ENCODE measurements at places on chromosomes 11 and 22. TPM values are rescaled to one million over a fixed set of nuclear protein-coding genes. Genes with fewer than 3 reads are reported as not detected.

The IL17REL gene
- not detected for total RNA-seq

The OR5A1 gene
- total RNA-seq, result not detected

The DDTL gene
- not detected for total RNA-seq

The ART1 gene
- not detected for total RNA-seq

The TEX12 gene
- 0.41 TPM for total RNA-seq

The TENM4 gene
- 0.68 TPM for total RNA-seq

The ADAMTS8 gene
- not detected for total RNA-seq

Measured in A673 (cell line).